T-helper 17 cell (primary cell): ENCODE measurements at places on chromosomes 3 and 15. TPM values are rescaled to one million over a fixed set of nuclear protein-coding genes. Genes with fewer than 3 reads are reported as not detected.

Gene RHCG
- not detected for total RNA-seq

Gene BOC
- not detected for total RNA-seq

Gene NR1I2
- total RNA-seq, result not detected

Gene CCDC33
- total RNA-seq, result not detected

Gene SLC24A5
- total RNA-seq, result not detected

Gene FSIP1
- total RNA-seq, result 0.67 TPM

Gene CYP8B1
- total RNA-seq, result not detected

Gene WDR93
- 0.18 TPM for total RNA-seq

Gene CADM2
- 1.2 TPM for total RNA-seq

Gene CPB1
- total RNA-seq, result not detected

Gene DZIP1L
- not detected for total RNA-seq

Gene TRIM71
- total RNA-seq, result 0.03 TPM

Gene UBL7
- 28.2 TPM for total RNA-seq

Gene ZNF502
- total RNA-seq, result 2.2 TPM

Gene FEM1B
- 73.0 TPM for total RNA-seq

Gene NEK4
- 7.3 TPM for total RNA-seq

Gene C2CD4B
- total RNA-seq, result 1.6 TPM

Gene ACSBG1
- 0.05 TPM for total RNA-seq

Gene ASB14
- not detected for total RNA-seq

Gene MYRIP
- total RNA-seq, result not detected

Gene THBS1
- 13.0 TPM for total RNA-seq

Gene MEX3B
- 0.87 TPM for total RNA-seq

Gene CACNA1D
- total RNA-seq, result not detected

Gene CD96
- total RNA-seq, result 190 TPM

Gene MESP1
- total RNA-seq, result not detected

Gene PDCD6IP
- total RNA-seq, result 156 TPM

Gene PATL2
- 24.8 TPM for total RNA-seq

Gene SLC4A7
- 63.9 TPM for total RNA-seq

Gene NANOGP8
- not detected for total RNA-seq

Gene POC1A
- 1.4 TPM for total RNA-seq

Gene SIDT1
- 62.5 TPM for total RNA-seq

Gene PLA2G4E
- not detected for total RNA-seq

Gene EPHB3
- total RNA-seq, result 0.35 TPM

Gene CD200R1L
- total RNA-seq, result not detected

Gene OXTR
- not detected for total RNA-seq

Gene RAB6B
- 1.8 TPM for total RNA-seq

Gene EDEM1
- total RNA-seq, result 111 TPM

Gene CDAN1
- 19.4 TPM for total RNA-seq

Gene AMT
- total RNA-seq, result 5.9 TPM

Gene TMEM212
- not detected for total RNA-seq

Gene ZDHHC23
- 6.4 TPM for total RNA-seq

Gene EOGT
- 11.8 TPM for total RNA-seq

Gene RASGRP1
- 138 TPM for total RNA-seq

Gene MYO9A
- 30.5 TPM for total RNA-seq

Gene PARP15
- total RNA-seq, result 69.3 TPM
